Astrocyte (in vitro differentiated cells and primary cell): ENCODE measurements at places on chromosomes 3 and 15. TPM values are rescaled to one million over a fixed set of nuclear protein-coding genes. Genes with fewer than 3 reads are reported as not detected.

The SCN11A gene
- total RNA-seq: 0.07 and 0.20 TPM in 2 replicates

The TMEM40 gene
- total RNA-seq: 1.3 and 2.0 TPM in 2 replicates

The SLC28A2 gene
- total RNA-seq: not detected in 2 replicates

The ZSCAN29 gene
- 25.5 and 27.8 TPM in 2 replicates for total RNA-seq

The VILL gene
- total RNA-seq: 1.0 and 1.5 TPM in 2 replicates

The NR2E3 gene
- not detected in 2 replicates for total RNA-seq

The JMJD7 gene
- 5.7 and 7.6 TPM in 2 replicates for total RNA-seq

The HTR3E gene
- total RNA-seq: not detected in 2 replicates

The MEIS2 gene
- 30.9 and 35.6 TPM in 2 replicates for total RNA-seq

The SPPL2A gene
- 56.0 and 58.5 TPM in 2 replicates for total RNA-seq

The ALG1L2 gene
- total RNA-seq: 0.41 and 0.94 TPM in 2 replicates

The TNFAIP8L3 gene
- 1.1 and 1.8 TPM in 2 replicates for total RNA-seq

The CCDC54 gene
- not detected in 2 replicates for total RNA-seq

The PLSCR5 gene
- total RNA-seq: not detected in 2 replicates

The POLQ gene
- total RNA-seq: 0.82 and 1.3 TPM in 2 replicates

The GOLGA8S gene
- total RNA-seq: 0.14 and 0.26 TPM in 2 replicates

The ERICH6 gene
- total RNA-seq: 0.09 TPM in 1 of 2 replicates, not detected in the other

The COL8A1 gene
- 118 and 123 TPM in 2 replicates for total RNA-seq

The SLC9C1 gene
- total RNA-seq: not detected in 2 replicates

The CSTA gene
- 0.41 and 0.55 TPM in 2 replicates for total RNA-seq

The GAP43 gene
- 13.8 and 17.4 TPM in 2 replicates for total RNA-seq

The BCHE gene
- total RNA-seq: 9.2 and 10.6 TPM in 2 replicates

The CYFIP1 gene
- 116 and 117 TPM in 2 replicates for total RNA-seq

The COL6A5 gene
- 0.02 and 0.05 TPM in 2 replicates for total RNA-seq

The C3orf33 gene
- total RNA-seq: 2.4 and 3.2 TPM in 2 replicates

The SEMA7A gene
- total RNA-seq: 26.7 and 36.3 TPM in 2 replicates

The ATP13A4 gene
- total RNA-seq: 0.34 and 0.70 TPM in 2 replicates

The AMT gene
- total RNA-seq: 4.0 and 5.2 TPM in 2 replicates

The PLS1 gene
- total RNA-seq: 6.0 and 7.8 TPM in 2 replicates

The ARPP21 gene
- 0.45 and 0.84 TPM in 2 replicates for total RNA-seq
